MCF 10A (cell line): ENCODE measurements at places on chromosomes 1 and 21. TPM values are rescaled to one million over a fixed set of nuclear protein-coding genes. Genes with fewer than 3 reads are reported as not detected.

GRCh38 chr1:14421977-14422609 lies 176.4 kb upstream of the KAZN start:
- H3K36me3 ChIP-seq: no peaks in the 10 kb centered on the region
- no peaks in the 10 kb centered on the region for H3K4me1 ChIP-seq
- no peak overlapping the region for H3K27ac ChIP-seq
- H3K4me3 ChIP-seq: no peak overlapping the region
- DNase-seq: peak; percentile 23

DNA sequence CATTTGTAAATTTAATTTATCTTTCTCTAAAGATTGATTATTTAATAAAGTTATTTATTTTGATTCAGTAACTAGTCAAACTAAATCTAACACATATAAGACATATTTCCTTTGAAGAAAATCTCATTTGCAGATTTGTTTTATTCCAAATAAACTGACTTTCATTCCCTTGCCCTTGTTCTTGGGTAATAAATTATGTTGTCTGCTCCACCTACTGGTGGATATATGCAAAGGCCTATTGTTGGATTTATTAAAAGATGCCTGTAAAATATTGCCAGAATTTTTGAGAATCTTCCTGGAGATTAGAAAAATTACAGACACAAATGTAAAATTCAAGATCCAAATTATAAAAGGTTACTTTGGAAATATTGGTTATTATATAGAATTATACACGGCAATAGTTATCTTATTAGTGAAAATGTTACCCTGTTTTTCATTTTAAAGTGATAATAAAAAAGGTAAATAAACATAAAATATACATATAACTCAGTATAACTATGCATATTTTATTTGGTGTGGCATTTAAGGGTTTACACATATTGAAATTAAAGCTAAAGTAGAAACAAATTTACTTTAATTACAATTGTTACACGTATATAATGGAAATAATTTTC lies 116.1 kb downstream of the SPATA17 start:
- H3K27me3 ChIP-seq: no peaks in the 10 kb centered on the region
- DNase-seq: peak; percentile 66
- no peaks in the 10 kb centered on the region for H3K4me1 ChIP-seq
- no peak overlapping the region for H3K27ac ChIP-seq
- H3K36me3 ChIP-seq: no peaks in the 10 kb centered on the region
- H3K4me3 ChIP-seq: no peak overlapping the region

DNA sequence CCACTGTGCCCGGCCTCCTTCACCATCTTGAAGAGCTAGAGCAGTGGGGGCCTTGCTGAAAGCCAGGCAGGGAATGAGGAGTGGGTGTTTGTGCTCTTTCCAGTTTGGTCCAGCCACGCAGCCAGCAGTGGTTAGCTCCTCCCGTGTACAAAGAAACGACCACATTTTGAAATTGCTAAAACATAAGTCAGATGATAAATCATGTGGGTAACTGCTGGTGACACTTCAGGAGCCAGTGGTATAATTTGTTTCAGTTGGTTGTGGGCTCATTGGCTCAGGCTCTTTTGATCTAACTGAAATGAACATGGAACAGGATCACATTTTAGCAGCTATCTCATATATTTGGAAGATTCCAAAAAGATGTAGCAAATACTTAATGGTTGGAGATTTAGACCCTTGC lies 87.6 kb downstream of the MTR start:
- peaks cover 90% of the 10 kb centered on the region for H3K36me3 ChIP-seq
- no peaks in the 10 kb centered on the region for H3K27me3 ChIP-seq
- no peaks in the 10 kb centered on the region for H3K4me1 ChIP-seq
- no peak overlapping the region for H3K4me3 ChIP-seq

- no peak overlapping the region for H3K27ac ChIP-seq
- H3K4me3 ChIP-seq: no peak overlapping the region
- peaks cover 18% of the 10 kb centered on the region for H3K4me1 ChIP-seq
Measured at GRCh38 chr1:33045246-33045645, 8.6 kb upstream of the AK2 start.

DNA sequence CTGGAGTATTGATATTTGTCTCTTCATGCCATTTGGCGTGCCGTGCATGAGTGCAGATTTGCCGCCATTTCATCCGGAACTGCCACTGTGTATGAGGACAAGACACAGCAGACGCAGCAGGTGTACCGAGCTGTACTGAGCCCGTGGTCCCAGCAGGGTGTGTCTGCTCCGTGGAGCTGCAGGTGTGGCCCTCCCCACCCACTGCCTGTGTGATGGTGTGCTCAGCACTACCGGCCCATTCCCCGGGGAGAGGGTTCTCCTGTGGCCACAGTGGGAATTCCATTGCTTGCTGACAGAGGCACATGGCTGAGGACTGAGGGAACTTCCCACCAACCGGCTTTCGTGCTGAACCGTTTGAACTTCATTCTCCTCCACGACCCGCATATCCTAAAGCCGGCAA lies 34.3 kb upstream of the COL6A1 start:
- H3K4me3 ChIP-seq: no peak overlapping the region
- no peaks in the 10 kb centered on the region for H3K36me3 ChIP-seq
- peaks cover 11% of the 10 kb centered on the region for H3K4me1 ChIP-seq
- H3K27me3 ChIP-seq: peaks cover 29% of the 10 kb centered on the region

Gene HSD11B1
- 0.21 and 0.39 TPM in 2 replicates for total RNA-seq

Gene PDC
- total RNA-seq: not detected in 2 replicates

Gene AK2
- total RNA-seq: 286 and 390 TPM in 2 replicates
